ENCODE measurements at places on chromosomes 6 and 20.

- no peak for DNase-seq
Measured at GRCh38 chr6:155352811-155353210, 38.5 kb upstream of the TFB1M start.

- no peak for DNase-seq
Measured at GRCh38 chr20:38139156-38139912, 25.7 kb downstream of the TGM2 start.

DNA sequence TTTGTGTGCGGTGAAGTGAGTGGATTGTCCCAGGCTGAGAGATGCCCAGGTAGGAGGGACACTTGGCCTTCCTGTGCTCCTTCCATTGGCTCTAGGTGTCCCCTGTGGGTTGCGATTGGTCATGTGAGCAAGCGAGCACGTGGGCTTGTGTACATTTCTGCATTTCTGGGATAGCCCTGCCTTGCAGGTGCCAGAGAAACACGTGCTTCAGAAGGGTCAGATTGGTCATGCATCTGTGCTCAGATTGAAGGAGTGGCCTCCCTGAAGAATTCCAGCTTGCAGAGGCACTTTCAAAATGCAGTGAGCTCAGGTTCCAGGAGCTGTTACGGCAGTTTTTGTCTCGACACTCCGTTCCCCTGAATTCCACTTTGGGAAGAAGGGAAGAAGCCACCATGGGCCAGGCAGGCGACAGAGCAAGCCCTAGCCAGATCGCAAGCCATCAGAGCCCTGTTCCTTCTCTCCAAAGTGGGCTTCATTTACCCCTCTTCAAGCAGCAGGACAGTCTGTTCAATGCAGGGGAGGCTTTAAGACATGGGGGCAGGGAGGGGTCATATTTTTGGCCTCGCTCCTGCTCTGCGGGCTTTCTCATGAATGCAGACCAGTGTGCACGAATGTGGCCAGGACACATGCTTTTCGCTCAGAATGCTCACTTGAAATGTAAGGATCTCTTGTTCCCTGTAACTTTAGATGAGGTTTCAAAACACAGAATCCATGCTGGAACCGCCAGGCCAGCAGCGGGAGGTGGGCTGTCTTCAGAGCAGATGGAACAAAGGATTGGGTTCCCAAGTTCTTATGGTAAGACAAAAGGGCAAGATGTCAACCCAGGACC is 78.6 kb upstream of the AKAP12 start:
- DNase-seq: no peak

GRCh38 chr6:157244175-157244574 is 79.1 kb downstream of the TMEM242 start:
- no peak for DNase-seq

GRCh38 chr20:1332749-1333300 is 3.9 kb upstream of the SDCBP2 start:
- DNase-seq: no peak

GRCh38 chr6:75870389-75870788 is 121.3 kb downstream of the MYO6 start:
- no peak for DNase-seq

DNA sequence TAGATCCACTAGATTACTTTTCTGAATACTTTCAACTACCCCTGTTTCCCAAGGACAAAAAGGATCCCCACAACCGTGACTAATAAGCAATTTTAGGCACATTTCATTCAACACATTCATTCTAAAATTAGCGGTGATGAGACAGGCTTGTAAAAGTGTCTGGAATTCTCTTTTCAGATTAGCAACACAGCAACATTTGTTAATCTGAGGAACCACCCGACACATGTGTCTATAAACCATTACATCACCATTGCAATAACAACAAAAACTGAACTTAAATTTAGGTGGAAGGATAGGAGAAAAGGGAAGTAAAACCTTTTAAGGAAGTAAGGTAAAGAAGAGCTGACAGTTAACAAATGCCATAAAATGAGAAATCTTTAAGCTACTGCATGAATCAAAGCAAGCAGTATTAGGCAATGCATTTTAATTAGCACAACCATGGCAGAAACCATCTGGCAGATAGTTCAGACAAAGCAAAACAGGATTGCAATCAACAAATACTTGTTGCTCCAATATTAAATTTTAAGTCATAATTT is 49.1 kb downstream of the MAP3K7 start:
- DNase-seq: no peak

DNA sequence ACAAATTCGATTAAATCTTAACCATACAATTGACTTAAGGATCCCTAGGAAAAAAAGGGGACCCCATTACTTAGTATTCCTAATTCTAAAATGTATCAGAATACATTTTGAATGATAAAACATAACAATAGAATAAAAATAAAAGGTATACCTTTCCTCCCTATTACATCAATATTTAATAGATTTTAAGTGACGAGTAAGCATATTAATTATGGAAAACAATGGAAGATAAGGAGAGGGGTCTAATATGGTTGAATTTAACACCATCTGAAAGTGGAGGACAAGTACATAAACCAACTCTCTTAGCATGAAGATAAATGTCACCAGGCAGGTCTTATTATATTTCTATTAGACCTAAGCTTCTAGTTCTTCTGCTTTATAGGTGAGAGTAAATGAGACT is 232.1 kb downstream of the HAO1 start:
- no peak for DNase-seq

GRCh38 chr6:93423542-93423941 is 4.2 kb upstream of the EPHA7 start:
- DNase-seq: no peak

- no peak for DNase-seq
Measured at GRCh38 chr20:36096435-36096834, 58.1 kb upstream of the EPB41L1 start.

DNA sequence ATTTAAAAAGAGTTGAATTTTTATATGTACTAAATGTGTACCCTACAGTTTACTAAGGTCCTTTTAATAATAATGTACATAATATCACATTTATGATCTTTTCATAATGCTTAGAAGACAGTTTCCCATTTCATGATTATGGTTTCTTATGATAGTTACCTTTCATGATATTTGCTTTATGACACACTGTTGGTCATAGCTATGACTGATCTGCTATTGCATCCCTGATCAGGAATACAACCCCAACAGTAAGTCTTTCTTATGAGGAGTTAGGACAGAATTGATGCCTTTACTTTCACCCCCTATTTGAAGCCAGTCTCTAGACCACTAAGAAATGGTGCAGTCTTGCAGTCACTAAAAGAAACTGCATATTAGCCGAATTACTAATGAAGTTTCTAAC is 31.0 kb downstream of the LCA5 start:
- no peak for DNase-seq

- no peak for DNase-seq
Measured at GRCh38 chr6:34810936-34811632, 19.2 kb downstream of the BLTP3A start.

DNA sequence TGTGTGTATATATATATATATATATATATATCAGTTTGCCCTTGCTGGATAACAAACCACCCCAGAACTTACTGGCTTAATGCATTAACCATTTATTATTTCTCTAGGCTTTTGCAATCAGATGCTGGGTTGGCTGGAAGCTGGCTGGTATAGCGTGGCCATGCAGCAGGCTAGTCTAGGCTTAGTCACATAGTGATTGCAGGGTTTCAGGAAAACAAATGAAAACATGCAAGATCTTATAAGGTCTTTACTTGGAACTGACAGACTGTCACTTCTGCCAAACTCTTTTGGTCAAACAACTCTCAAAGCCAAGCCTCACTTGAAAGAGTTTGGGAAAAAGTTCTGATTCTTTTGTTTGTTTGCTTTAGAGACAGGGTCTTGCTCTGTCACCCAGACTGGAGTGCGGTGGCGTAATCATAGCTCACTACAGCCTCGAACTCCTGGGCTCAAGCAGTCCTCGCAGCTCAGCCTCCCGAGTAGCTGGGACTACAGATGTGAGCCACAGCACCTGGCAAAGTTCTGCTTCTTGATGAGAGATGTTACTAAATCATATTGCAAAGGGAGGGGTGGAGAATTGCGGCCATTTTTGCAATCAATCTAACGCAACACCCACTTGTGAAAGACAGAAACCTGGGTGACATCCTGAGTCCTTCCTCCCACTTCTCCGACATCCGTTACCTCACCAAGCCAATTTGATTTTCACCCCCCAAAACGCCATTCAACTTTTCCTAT is 74.6 kb upstream of the RNF24 start:
- no peak for DNase-seq

- no peak for DNase-seq
Measured at GRCh38 chr20:63680427-63680826, 16.0 kb upstream of the TNFRSF6B start.

DNA sequence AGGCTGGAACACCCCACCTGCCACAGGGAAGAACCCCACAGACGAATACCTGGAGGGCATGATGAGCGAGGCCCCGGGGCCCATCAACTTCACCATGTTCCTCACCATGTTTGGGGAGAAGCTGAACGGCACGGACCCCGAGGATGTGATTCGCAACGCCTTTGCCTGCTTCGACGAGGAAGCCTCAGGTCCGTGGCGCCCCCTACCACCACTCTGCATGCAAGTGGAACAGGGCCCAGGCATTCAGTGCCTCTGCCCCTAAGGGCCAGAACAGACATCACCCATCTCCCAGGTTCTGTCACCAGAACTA is 6.6 kb downstream of the MYL9 start:
- DNase-seq: no peak

GRCh38 chr6:165726965-165727381 is 63.9 kb upstream of the PDE10A start:
- DNase-seq: no peak

DNA sequence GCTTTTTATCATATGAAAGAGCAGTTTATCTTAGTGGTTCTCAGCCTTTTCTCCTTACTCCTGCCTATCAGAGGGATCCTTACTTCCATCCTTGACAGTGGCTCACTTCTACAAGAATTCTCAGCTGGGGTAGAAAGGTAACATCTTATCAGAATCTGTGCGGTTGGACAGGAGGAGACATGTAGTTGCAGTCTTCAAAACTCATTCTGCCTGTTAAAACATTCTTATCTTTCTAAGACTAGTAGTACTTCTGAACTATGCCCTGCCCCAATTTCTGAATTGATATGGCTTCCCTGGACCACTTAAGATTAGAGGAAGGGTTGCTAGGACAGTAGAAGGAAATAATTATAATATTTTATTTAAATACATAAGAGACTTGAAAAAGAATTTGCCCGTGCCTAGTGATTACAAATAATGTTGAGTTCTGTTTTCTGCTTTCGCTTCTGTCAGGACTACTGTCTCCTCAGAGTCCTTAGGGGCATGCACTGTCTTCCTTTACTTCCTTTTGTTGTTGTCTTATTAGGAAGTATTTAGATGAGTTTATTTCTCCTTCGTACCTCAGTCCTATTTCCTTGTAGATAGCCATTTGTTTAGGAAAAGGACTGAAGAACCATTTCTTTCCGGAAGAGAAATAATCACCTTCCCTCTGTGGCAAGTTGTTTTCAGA is 24.9 kb downstream of the BLTP3A start:
- DNase-seq: no peak
